OCI-LY7 (cell line): ENCODE measurements at places on chromosomes 4 and X.

- no peak for DNase-seq
These were observed 20.0 kb downstream of the ZNF330 start for GRCh38 chr4:141240671-141241070.

DNA sequence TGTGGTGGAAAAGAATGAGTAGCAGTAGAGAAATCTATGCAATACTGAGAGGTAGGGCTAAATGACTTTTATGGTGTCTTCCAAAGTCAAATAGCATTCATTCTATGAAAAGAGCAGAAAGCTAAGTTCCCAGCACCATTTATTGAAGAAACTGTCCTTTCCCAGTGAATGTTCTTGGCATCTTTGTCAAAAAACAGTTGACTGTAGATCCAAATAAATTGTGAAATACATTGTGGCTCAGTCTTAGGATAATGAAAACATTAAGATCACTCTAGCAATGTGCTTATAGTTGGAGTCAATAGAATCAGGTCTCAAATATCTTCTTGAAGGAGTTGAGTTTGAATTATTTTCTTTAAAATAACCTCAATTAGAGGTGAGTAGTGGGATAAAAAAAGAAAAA, 19.4 kb downstream of the AREG start:
- no peak for DNase-seq

GRCh38 chrX:47814851-47815250, 21.9 kb upstream of the ZNF81 start:
- no peak for DNase-seq

- DNase-seq: no peak
These were observed 40.6 kb downstream of the ARHGAP10 start for GRCh38 chr4:147772459-147772969.
